ENCODE measurements at places on chromosomes 4 and X. TPM values are rescaled to one million over a fixed set of nuclear protein-coding genes. Genes with fewer than 3 reads are reported as not detected.

The SOD3 gene
- total RNA-seq, result 1.0 TPM

The CSAG3 gene
- total RNA-seq, result 0.26 TPM

The USP51 gene
- 1.7 TPM for total RNA-seq

GRCh38 chrX:6707497-6707896 lies 172.6 kb upstream of the VCX3A start:
- DNase-seq, result no peak

- DNase-seq, result no peak
Observed at GRCh38 chrX:49793686-49794085, 35.4 kb upstream of the PAGE4 start.

- no peak for DNase-seq
Observed at GRCh38 chrX:25156323-25156722, 140.6 kb upstream of the ARX start.

DNA sequence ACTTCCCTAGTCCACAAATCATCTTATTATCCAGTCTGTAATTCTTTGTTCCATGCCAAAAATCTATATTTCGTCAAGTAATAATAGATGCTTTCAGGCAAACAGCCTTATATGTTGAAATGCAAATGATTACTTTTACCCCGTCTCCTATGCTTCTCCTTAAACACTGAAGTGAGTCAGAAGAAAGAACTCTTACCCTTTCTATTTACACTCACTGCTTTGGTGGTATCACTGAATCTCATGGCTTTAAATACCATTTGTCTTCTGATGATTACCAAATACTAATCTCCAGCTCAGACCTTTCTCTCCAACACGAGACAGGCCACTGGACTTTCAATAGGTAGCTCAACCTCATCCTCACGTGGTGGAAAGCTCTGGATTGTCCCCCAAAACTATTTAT lies 558.1 kb downstream of the IL1RAPL1 start:
- no peak for DNase-seq

Data from Panc1 (cell line).